ENCODE measurements at places on chromosomes 3 and 15.

GRCh38 chr15:100890051-100890720 lies 10.6 kb downstream of the ALDH1A3 start:
- no peak for DNase-seq

GRCh38 chr3:191398607-191399006 lies 62.4 kb upstream of the PYDC2 start:
- no peak for DNase-seq

DNA sequence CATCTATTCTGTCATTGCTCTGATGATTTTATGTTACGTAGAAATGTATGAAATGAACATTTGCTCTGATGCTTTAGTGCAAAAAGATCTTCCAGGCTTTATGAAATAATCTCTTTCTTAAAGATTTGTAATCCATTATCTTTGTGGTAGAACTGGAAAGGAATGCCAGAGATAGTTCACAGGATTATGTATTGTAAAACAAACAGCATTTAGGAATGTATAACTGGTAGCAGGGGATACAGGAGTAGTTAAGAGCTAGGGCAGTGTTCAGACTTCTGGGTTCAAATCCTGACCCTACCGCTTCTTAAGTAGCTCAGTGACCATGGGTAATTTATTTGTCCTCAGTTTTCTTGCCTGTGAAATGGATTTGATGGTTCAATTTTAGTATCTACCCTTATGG lies 429.8 kb upstream of the TPM1 start:
- no peak for DNase-seq

GRCh38 chr3:115790759-115791158 lies 167.4 kb downstream of the GAP43 start:
- DNase-seq, result no peak

DNA sequence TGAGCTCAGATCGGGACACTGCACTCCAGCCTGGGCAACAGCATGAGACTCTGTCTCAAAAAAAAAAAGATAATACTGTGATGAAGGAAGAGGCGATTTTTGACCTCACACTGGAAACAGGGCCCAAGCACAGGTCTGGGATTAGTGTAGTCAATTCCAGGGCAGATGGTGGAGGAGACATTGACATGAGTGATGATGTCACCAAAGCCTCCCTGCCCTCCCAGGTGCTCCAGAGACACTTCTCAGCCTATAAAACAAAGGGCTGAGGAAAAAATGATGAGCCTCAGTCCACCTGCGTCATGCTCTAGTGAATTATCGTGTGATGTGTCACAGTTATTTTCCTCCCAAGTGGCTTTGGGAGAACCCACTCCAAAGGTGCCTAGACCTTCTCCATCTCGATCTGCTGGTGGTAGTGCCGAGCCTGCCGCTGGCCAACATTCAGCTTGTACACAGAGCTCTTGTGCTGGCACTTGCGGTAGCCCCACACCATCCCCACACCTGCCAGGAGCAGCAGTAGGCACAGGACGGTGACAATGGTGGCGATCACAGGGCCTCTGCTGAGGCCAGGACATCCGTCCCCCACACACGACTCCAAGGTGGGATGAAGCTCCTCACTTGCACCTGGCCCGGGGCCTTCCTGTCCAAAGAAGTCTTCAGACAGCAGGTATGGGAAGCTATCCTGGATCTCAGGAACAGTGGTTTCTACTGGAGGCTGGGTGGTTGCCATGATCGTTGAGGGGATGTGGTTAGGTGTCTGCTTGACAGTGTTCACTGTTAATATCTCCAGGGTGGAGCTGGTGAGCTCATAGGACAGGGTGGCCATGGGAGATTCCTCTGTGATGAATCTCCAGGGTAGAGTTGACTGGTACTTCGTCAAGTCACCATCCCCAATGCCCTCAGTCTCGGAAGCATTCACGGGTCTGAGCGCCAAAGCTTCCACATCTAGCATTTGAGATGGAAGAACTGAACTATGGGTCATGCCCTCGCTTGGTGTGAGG lies 38.8 kb downstream of the CRTAP start:
- DNase-seq, result no peak

- no peak for DNase-seq
Observed at GRCh38 chr15:36694574-36694973, 115.1 kb downstream of the CDIN1 start.

DNA sequence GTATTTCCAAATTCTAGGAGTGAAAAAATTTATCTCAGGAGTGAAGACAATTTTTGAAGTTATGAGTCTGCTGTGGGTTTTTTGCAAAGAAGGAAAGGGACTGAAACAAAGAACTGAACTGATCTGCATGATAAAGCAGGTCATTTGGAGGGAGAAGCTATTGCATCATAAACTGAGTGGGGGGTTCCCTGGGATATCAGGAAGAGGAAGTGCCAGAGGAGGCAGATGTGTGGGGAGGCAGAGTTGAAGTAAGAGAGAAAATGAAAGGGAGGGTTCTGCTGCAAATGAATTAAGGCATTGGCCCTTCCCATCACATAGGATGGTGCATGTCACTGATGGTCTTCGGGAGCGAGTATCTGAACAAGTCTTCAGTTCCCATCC lies 379.2 kb downstream of the VPS13C start:
- no peak for DNase-seq

- no peak for DNase-seq
Observed at GRCh38 chr3:120705884-120706582, 24.0 kb upstream of the HGD start.

- DNase-seq, result no peak
Observed at GRCh38 chr15:40413036-40413435, 7.4 kb downstream of the IVD start.

DNA sequence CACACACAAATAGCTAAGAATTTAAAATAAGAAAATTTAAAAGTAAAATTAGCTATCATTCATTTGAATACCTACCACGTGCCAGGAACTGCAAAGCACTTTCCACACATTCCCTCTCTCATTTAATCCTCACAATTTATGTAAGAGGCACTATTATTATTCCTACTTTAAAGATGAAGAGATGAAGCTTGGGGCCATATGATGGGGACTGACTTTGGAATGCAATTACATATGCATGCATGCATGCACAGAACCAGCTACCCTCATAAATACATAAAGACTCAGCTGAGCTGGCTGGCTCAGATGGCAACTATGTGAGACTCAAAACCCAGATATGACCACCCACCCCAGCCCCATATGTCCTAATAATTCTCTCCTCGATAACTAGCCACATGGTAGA lies 31.7 kb upstream of the THUMPD3 start:
- DNase-seq, result no peak

GRCh38 chr15:52295421-52296001 lies at the start of gene MYO5C:
Gene MYO5C (minus strand): TSS chr15:52295804. CDS start chr15:52295636, 168 bp downstream.
- DNase-seq, result peak; percentile 45

DNA sequence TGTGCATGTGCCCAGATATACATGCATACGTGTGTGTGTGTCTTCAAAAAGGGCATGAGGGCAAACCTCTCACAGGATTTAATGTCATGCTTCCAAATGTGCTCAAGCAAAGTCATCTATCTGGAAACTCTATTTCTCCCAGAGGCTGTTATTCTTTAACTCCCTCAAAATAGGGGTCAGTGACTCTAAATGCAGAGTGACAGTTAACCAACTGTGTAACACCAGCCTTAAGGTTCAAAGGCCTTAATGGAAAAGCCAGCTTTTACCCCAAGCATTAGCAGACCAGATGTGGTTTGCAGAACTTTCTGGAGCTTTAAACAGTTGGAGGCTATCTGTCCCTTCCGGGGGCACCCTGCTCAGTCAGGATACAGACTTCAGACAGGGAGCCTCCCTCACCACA lies 70.4 kb upstream of the SLC7A14 start:
- no peak for DNase-seq

DNA sequence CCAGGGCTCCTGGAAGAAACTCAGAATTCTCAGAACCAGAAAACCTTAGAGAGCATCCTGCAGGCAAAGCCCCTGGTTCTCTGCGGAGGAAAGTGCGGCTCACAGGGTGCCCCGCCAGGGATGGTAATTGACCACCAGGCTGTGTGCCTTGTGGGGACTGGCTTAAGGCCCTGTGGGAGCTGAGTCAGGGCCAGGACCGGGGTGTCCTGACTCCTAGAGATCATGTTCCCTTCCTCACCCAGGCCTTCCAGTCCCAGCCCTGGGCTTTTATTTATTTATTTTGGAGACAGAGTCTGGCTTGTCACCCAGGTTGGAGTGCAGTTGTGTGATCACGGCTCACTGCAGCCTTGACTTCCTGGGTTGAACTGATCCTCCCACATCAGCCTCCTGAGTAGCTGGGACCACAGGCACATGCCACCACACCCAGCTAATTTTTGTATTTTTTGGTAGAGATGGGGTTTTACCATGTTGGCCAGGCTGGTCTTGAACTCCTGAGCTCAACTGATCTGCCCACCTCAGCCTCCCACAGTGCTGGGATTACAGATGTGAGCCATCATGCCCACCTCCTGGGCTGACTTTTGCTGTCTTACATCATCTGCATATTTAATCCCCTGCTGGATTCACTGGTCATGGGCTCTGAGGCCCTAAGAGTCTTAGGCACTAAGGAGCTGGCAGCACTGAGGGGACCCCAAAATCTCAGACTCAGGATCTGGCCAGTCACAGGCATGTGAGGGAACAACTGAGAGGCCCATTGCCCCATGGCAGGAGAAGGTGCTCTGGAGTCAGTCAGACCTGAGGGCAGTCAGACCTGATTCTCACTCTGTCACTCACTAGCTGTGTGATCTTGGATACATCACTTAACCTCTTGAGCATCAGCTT lies 20.4 kb upstream of the LAMP3 start:
- DNase-seq, result no peak

DNA sequence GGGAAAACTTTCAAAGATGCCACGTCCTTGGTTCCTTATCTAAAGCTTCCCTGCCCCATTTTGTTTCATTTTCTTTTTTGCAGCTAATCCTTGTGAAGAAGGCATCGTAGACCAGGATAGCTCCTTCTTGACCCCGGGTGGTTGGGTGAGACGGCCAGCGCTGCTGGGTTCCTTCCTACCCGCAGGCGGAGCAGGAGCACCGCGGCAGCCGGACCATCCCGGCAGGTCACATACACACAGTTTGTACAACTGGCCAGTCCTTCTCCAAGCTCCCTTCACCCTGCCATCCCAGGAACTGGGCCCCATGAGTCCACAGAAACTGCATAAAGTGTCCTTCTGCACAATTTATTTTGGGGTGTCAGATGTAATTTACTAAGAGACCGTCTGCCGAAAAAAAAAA lies 83.9 kb downstream of the MEGF11 start:
- DNase-seq, result no peak
